ENCODE measurements at places on chromosomes 13 and 19.

DNA sequence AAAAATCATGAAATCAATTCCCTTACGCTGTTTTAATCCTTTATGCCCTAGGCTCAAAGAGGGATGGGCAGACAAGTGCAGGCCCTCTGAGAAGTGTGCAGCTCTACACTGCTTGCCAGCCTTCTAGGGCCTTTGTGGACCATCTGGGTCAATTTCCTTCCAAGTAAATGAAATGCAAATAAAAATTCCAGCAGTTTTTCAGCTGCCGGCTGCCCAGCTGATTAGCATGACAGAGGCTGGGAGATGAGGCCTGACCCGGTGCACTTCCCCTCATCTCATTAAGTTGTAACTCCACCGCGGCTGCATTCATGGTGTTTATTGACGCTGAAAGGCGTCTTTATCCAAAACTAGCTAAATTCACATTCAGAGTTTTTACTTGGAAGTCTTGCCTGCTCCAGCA is 47.5 kb upstream of the GSX1 start:
- DNase-seq = no peak

DNA sequence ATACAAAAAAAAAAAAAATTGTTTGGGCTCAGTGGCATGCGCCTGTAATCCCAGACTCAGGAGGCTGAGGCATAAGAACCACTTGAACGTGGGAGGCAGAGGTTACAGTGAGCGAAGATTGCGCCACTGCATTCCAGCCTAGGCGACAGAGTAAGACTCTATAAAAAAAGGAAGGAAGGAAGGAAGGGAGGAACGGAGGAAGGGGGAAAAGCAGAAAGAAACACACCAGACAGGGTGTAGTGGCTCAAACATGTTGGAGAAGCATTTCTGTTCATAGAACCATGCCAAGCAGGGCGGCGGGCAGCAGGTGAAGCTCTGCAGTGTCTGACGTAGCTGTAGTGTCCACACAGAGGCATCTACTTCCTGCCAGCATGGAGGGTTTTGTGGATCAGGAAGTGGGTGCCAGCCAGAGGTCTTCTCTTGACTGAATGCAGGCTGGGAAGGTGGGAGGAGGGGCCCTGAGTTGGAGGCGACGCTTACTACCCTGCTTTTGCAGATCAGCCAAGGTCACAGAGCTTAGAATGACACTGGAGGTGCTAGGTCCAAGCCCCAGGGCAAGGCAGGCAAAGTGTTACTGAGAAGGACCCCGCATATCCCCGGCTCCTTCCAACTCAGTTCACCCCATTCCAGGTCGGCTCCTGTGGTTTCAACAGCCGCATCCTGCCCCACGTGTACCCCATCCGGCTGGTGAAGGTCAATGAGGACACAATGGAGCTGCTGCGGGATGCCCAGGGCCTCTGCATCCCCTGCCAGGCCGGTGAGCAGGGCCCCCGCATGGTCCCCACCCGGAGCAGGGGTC is 11.6 kb upstream of the PGLS start:
- no peak for DNase-seq

DNA sequence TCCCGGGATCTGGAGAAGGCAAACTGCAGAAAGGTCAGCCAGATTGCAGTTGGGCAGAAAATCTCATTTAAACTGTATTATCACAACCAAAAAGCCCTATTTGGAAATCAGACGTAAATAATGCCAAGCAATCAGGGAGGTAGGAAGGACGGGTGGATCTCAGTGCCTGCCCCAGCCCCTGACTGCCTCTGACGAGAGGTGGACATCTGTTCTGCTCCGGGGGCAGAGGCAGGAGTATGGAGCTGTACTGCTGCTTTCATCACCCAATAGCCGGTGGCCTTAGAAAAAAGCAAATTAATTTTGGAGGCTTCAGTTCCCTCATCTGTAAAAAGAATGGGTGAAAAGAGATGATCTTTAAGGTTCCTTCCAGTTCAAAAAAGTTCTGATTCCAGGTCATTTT is 43.6 kb upstream of the WASF3 start:
- DNase-seq = no peak

GRCh38 chr13:79995334-79995733 is 345.6 kb downstream of the SPRY2 start:
- no peak for DNase-seq

DNA sequence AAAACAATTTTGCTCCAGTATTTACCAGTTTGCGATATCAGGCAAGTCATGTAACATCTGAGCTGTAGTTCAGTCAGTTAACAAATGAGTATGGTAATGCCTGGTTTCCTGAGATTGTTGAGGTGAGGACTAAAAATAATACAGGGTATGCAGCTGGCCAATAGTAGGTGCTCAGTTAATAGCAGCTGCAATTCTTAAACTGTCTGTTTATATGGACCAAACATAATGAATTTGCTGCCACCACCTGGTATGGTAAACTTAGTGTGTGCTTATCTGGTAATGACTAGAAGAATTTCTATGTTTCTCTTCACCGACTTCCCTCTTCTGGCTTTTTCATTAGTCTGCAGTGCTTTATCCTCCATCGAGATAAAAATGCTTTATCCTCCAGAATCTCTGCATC is 9.1 kb downstream of the ZMYM2 start:
- no peak for DNase-seq

- no peak for DNase-seq
Observed at GRCh38 chr13:113566227-113566561, 18.4 kb upstream of the TFDP1 start.

DNA sequence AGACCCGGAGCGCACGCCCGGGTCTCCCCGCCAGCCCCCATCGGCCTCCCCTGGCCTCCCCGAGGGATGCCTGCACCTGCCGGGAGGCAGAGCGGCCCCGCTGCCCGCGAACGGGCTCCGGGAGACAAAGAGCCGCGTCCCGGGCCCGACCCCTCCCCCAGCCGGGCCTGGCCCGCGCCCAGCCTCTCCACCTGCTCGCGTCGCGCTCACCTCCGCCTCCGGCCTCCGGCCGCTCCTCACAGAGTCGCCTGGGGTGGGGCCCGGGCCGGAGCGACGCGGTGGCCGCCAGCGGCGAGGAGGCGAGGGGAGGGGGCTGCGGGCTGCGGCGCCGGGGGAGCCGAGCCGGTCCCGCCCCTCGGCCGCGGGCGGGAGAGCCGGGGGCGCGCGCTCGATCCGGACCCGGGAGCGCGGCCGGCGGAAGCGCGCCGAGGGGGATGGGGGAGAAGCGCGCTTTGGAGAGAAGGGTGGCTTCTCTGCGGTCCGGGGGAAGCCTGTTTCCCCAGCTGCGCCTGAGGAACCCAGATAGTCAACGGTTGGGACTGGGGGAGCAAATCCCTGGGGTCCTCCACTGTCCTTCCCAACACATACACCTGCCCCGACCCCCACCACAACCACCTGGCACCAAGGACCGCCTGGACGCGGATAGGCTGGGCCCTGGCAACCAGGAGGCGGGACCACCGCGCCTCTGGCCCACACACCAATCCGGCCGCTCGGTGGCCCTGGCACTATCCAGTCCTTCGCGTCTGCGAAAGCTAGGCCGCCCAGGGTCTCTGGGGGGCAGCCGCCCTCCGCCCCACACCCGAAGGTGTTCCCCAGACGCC is at the start of gene PRR36:
PRR36 (minus strand) TSS at position 315 of the 821 bp plus-strand sequence. CDS start 701 bp downstream, outside the sequence.
- DNase-seq = no peak

DNA sequence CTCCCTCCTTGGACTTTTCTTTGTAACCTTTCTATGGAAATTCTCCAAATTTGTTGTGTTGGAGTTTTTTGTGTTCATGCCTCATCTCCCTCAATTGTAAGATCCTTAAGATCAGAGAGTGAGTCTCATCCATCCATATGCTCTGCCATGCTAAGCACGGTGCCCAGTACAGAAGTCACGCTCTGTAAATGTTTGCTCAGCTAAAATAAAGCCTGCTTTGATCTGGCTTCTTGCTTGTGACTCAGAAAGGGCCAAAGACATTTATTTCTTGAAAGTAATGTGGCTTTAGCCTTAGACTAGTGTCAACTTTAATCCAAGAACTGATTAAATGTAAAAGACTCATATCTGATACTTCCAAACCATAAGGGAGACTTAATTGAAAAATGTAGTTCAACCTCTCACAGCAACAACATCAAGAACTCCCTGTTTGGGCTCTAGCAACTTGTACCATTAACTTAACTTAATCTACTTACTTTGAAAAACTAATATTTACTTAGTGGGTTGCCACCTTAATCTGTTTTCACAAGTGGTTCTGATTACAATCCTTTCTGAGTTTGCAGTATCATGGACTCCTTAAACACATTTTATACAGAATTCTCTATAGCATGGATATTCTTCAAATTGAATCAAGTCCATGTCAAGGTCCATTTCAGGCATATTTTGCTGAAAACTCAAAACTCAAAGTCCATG is 100.2 kb downstream of the KL start:
- DNase-seq = no peak

- DNase-seq = no peak
Observed at GRCh38 chr19:33826521-33826920, 29.9 kb downstream of the KCTD15 start.

DNA sequence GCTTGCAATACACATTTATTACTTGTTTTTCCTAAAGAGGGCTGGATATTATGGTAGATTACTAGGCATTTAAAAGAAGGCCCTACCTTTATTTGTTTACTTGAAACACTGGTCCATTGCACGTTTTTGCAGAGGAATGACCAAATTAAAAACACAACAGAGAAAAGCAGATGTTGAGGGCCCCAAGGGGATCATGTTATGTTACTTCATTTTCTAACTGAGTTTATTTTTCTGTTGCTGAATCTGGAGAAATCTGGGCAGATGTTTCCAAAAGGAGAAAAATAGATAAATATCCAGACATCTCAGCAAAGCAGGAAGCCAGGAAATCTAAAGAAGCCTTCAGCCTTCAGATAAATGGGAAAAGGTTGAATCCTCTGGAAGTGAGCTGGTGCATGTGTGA is 353.0 kb downstream of the NDFIP2 start:
- DNase-seq = no peak

DNA sequence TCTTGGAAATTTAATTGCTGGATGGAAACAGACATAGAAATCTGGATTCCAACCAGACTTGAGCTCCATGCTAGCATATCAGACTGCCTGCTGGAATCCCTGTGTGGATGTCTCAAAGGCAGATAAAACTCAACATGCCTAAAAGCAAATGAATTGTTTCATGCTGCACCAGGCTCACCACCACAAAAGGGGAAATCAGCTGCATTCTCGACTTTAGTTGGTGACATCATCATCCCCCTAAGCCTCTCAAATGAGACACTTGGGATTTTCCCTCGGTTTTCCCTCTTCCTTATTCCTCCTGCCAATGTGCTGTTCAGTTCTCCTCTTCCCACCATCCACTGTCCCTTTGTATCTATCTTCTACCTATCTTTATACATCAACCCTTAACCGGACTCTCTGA is 134.3 kb downstream of the ZDHHC20 start:
- no peak for DNase-seq

DNA sequence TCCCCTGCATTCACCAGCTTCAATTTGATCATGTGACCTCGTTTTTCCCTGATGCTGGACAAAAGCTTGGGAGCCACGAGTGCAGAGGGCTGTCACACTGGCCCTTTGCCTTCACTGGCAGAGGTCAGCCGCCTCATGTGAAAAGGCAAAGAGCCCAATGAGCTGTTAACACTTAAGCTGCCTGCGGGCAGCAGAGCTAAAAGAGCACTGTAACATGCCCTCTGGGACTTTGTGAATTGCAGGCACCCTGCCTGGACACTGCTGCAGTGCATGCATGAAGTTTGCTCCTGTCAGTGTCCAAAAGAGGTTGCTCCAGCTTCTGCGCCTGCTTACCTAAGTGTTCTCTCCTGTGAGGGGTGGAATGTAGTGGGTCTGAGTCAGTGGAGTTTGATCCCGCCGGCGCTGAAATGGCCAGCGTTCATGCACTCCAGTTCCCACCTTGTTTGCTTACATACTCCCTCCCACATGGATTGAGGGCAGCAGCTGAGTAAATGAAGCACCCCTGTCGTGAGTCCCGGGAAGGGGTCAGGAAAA is 193.7 kb downstream of the RFC3 start:
- DNase-seq = no peak

DNA sequence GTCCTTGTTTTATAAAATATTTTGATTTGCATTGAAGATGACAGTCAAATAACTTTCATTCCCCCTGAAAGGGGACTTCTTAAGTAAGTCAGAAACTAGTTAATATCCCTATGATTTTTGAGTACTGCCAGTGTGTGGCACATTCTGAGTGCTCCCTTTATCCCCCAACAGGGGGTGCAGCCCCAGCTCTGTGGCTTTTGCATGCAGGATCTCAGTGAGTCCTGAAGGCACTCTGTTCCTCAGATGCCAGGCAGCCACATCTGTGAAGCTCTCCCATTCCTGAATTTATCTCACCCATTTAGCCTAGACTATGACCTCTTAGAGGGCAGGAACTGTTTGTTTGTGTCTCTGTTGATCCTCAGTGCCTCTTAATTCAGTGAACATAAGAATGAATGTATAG is 123.1 kb downstream of the CDK8 start:
- DNase-seq = no peak

DNA sequence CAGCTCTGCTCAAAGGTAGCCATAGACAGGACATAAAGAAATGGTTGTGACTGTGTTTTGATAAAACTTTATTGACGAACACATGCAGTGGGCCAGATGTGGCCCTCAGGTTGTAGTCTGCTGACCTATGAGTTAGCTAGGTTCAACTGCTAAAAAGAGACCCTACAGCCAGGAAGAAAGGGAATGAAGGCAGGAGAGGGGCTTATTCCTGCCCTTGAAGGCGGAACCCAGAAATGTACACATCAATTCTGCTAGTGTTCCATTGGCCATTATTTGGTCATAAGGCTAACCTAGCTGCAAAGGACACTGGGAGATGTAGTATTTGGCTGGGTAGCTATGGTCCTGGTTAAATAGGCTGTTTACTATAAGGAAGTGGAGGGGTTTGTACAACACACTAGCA is 18.0 kb downstream of the APBA3 start:
- no peak for DNase-seq

DNA sequence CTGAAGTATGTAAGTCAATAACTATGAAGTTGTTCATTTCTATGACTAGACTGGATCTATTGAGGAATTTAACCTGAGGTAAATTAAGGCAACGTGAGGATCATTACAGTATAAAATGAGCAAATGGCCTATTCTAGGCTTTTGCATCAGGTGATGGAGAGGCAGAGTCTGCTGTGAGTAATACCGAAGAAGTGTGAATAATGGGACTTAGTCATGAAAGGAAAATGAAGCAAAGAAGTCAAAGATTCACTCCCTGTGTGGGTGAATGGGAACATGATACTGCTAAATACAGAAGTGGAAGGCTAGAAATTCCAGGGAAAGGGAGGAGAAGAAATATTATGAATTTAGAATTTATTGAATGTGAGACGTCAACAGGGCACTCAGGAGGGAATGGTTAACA is 774.1 kb downstream of the LIG4 start:
- DNase-seq = no peak
